ENCODE measurements at places on chromosomes 7 and 10.

DNA sequence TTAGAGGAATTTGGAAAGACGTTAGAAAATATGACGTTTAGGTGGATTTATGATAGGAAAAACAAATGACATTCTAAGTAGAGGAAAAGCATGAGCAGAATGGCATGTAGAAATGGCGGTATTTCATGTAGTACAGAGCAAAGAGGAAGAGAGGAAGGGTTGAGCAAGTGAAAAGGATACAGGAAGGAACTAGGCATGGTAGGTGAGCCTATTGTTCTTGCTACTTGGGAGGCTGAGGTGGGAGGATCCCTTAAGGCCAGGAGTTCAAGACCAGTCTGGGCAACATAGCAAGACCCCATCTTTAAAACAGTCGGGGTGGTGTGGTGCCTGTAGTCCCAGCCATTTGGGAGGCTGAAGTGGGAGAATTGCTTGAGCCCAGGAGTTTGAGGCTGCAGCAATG lies 1.2 kb downstream of the GTPBP10 start:
- DNase-seq, result no peak

DNA sequence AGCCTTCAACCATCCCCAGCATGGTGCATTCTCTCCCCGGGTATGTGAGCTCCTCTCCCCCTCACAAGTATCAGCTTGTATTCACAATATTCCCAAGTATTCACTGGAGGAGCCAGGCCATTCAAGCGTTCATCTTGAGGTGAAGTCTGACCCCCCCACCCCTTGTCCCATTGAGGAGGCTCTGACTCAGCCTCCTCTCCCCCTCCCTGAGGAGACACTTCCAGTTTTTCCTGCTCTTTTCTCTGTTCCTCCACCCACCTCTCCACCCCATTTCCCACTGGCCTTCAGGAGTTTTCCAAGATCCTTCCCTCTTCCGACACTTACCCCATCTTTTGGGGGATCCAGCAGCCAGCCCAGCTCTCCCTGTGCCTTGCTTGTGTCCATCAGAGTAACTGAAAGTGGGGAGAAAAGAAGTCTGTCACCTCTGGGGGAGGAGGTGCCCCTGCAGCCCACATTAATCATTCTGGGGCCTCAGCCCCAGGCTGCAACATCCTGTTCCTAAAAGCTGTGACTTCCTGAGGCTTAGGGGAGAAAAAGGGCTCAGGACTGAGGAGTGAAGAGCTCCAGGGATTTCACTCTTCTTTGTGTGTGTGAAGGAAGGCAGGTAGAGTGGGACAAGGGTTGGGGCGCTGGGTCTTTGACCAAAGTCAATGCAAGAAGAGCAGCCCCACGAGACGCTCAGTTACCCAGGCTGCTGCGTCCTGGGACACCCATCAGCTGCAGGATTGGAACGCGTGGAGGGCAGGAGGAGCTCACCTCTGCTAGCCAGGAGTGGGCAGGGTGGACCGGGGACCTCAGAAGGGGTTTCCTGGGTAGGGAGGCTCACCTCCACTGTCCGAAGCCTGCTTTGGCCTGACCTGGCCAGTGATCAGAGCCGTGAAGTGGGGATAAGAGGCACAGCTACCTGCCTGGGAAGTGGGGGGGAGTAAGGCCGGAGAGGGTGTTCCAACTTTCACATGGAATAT lies 1.1 kb downstream of the EPHA1 start:
- DNase-seq, result no peak

DNA sequence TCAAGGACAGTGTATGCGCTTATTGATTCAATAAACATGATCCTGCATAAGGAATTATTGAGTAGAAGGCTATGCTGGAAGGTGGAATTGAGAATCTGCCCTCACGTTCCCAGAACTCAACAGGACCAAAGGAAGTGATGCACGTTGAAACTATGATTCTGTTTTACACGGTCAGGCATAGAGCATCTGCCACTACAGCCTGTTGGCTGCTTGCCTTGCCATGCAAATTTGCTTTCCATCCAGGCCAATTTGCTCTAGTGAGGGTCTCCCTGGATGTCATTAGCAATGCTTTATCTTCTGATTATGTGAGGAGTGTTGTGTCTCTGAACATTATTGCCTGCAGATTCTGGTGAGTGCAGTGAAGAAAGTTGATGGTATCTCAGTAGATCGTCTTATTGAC lies 132.9 kb downstream of the ADRA2A start:
- DNase-seq, result no peak

GRCh38 chr10:103125323-103126267 lies 67.5 kb downstream of the NT5C2 start:
- no peak for DNase-seq

GRCh38 chr10:15370856-15371701 lies at the start of gene FAM171A1:
FAM171A1 (minus strand) TSS chr10:15371289; CDS start chr10:15371052, 237 bp downstream.
- DNase-seq, result peak; percentile 26

GRCh38 chr10:37732685-37733084 lies 124.7 kb downstream of the ZNF248 start:
- DNase-seq, result no peak

DNA sequence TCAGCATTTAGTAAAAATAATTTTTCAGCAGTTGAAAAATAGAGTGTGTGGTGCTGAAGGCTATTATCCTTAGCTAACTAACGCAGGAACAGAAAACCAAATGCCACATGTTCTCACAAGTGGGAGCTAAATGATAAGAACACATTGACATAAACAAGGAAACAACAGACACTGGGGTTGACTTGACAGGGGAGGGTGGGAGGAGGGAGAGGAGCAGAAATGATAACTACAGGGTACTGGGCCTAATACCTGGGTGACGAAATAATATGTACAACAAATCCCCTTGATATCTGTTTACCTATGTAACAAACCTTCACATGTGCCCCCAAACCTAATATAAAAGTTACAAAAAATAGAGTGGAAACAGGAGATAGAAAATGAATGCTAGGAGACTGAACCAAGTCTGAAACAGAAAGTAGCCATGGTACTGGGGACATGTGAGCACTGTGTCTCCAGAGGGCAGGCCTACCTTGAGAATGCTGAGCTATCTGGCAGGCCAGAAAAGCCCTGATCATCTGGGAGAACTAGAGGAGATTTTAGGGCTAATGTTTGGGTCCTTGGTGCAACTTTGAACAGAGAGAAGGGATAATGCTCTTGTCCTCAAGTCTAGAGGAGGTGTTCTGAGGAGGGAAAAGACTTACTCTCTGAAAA lies 4.7 kb upstream of the EFCAB10 start:
- DNase-seq, result no peak
